ENCODE measurements at places on chromosomes 11 and 22.
A peak's percentile ranks its signal among the peaks of the same experiment; 100 is the strongest.

DNA sequence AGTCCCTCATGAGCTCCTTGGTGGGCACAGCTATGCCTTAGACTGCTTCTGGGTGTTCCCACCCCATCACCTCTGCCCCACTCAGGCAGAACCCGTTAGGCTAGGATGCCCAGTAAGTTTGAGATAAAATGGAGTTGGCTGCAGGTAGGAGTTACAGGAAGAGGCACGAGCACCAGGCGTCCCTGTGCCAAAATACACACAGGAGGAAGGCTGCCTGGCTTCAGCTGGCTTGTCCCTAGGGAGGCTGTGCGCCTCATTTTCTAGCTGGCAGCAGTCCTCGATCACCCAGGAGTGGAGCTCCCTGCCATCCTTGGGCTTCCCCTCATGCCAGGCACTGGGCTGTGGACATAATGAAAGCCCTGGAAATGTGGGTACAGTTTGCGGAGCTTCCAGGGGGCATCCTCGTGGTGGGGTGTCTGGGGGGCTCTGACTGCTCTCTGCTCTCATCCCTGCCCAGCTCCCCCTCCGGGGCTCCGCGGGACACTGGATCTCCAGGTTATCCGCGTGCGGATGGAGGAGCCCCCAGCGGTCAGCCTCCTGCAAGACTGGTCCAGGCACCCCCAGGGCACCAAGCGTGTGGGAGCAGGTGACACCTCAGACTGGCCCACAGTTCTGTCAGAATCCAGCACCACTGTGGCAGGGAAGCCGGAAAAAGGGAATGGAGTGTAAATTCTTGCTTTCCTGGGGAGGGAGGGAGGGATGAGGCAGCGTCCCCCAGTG is 12.3 kb upstream of the MARK2 start:
- no peak for DNase-seq

GRCh38 chr11:93740031-93740729 is 1.1 kb downstream of the TAF1D start:
- DNase-seq = peak; percentile 41

DNA sequence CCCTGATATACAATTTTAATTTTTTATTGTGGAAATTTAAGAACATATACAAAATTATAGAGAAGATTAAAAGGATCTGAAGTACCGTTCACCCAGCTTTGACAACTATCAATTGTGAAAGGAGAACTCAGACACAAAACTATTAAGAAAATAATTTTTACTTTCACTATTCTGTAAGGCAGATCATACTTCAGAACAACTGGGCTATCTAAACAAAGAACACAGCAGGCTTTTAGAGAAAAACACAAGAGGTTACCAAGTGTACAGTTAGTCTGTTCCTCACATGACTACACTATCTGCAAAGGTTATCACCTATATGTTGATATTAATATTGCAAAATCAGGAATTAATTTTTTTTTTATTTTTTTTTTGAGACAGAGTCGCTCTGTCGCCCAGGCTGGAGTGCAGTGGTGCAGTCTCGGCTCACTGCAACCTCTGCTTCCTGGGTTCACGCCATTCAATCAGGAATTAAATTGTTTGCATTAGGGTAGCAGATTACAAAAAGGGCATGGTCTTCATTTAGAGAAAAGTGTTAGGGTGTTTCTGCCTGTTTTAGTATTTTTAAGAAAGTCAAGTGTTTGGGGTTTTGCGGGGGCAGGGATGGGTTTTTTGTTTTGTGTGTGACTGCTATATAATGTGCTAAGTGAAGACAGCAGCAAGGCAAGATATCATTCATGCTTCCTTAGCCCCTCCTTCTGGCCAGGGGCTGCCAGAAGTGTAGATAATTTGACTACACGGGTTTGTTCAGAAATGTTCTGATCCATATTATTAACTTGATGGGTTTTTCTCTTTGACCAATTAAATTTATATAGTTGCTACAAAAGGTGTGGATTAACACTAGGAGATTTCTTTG is 27.6 kb upstream of the SIK2 start:
- no peak for DNase-seq

DNA sequence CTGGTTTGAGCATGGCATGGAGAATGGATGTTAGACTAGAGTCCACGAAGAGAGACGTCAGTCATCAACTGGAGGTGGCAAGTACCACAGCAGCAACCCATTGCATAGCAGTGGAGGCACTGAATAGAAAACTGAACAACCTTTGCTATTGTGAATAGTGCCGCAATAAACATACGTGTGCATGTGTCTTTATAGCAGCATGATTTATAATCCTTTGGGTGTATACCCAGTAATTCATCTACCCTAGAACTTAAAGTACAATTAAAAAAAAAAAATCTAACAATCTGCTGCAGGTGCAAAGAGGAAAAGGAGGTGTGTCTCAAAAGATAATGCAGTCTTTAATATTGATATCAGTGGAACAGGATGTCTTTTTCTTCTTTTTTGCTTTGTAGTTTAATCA is 443.4 kb upstream of the ISX start:
- DNase-seq = no peak

DNA sequence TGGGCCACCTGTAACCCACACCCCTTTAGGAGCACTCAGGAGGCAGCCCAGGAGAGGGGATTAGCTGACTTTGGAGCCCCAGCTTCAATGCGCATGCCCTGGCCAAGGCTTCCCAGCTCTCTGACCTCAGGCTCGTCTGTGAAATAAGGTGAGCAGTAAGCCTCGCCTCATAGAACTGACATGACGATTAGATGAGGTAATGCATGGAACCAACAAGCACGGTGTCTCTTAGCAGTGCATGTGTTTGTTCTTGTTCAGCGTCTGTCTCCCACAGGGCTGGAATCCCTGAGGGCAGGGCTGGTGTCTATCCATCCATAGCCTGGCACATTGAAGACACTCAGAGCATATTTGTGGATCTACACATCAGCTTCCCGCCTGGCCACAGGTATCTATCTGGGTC is 415.4 kb downstream of the MN1 start:
- DNase-seq = no peak

DNA sequence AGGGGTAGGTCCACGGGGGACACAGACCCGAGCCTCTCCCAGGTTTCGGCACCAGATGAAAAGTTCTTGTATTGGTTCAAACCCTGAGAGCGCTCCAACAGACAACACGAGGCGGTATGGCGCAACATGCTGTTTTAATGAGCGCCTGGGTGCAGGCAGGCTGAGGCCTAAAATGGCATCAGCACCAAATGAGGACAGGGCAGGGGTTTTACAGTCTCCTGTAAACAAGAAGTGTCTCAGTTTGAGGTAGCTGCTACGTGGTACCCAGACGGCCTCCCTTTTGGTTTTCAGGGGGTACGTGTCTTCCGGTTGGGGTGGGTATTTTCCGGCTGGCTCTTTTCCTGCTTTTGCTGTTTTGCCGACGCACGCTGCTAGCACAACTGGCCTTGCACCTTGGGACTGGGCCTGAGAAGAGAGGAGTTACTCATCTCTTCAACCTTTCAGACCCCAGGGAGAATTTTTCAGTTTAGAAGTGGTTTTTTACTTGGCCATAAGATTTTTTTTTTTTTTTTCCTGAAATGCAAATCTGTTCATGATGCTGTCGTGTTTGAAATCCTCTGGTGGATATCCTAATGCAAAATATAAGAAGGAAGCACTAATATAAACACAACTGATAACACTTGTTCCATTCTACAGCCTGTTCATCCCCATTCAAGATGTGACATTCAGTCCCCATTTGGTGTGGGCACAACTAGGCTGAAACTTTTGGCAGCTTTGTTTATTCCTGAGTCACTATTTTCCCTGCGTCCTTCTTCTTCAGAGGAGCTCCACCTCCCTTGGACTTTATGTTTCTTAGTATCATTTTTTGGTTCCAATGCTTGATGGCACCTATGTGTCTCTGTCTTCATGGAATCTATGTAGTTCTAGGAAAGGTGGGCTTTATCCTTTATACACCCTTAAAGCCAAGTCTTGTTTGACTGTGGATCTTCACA is 6.5 kb downstream of the PPFIBP2 start:
- no peak for DNase-seq

DNA sequence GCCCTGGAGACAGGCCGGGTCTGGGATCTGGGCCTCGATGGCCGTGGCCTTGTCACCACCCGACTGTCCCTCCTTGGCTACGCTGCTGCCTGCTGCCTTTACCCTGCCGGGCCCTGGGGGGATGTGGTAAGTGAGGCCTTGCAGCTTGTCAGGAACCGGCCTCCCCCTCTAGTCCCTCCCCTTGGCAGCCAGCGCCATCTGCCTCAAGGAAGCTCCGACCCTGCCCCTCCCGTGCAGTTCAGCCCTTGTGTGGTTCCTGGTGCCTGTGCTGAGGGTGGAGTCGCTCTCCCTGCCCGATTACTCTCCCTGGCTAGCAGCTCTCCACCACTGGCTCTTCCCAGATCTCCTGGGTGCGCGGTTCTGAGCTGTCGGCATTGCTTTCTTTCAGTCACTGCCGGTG is 33.7 kb downstream of the CTTN start:
- no peak for DNase-seq

GRCh38 chr22:22210375-22210774 is 34.2 kb upstream of the VPREB1 start:
- DNase-seq = peak; percentile 62

GRCh38 chr22:43479962-43480361 is 68.1 kb downstream of the MPPED1 start:
- DNase-seq = no peak

GRCh38 chr22:19566279-19567156 is 42.3 kb upstream of the CLDN5 start:
- DNase-seq = no peak

DNA sequence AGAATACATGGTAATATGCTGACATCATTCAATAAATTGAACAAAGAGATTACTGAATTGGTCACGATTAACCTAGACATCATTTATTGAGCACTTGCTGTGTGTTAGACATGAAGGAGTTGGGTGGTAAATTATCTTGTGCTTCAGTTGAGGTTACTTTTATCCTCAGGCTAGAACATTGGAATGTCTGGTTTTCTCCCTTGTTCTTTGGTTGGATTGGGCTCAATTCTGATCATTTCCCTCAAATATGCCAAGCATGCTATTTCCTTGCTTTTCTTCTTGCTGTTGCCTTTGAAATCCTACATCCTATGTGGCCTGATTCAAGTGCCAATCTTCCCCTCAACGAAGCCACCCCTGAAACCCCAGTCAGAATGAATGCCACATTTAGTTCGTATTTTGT is 65.8 kb downstream of the DEUP1 start:
- no peak for DNase-seq

- no peak for DNase-seq
These were observed 66.2 kb downstream of the HIPK3 start for GRCh38 chr11:33323421-33323820.

DNA sequence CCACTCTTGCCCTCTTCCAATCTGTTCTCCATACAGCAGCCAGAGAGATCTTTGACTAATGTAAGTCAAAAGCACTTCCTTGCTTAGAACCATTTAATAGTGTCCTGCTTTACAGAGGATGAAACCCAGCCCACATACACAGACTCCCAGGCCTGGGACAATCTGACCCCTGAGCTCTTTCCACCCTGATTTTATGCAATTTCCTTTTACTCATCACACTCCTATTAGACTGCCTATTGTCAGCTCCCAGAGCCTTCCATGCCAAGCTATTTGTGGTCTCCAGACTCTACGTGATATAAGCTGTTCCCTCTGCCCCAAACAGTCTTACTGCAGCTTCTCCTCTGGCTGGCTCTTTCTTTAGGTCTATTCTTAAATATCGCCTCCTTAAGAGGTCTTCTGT is 28.1 kb downstream of the ME3 start:
- DNase-seq = no peak

DNA sequence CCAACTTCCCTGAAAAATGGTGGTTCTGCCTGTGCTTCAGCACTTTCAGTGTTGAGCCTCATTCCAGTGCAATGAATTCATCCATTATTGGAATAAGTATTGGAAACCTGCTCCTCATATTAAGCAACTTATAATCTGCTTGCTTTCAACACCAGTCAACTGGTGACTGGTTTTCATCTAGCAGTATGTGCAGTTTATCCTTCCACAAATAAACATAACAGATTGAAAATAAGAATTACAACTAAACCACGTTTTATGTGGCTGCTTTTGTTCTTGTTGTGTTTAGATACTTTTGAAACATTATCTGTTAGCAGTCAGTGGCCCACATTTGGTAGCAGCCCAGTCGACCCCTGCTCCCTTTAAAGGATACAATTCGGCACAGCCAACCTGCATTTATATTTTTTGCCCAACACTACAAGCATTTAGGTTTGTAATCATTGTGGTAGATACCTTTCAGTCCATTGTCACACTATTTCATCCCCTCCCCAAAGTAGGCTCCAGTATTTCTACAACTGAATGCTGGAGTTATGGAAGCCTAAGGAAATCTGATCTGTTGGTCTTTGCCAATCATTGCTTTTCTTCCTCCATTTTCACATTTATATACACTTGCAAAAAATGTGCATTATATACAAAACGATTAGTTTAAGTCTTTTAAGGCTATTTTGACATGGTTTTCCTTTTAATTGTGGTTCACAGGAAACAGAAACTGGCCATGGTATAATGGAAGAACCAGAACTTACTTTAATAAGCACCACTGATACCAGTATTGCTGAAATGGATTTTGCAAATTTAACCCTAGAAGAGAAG is 13.1 kb downstream of the TAF1D start:
- no peak for DNase-seq

- no peak for DNase-seq
These were observed 120.5 kb downstream of the PGR start for GRCh38 chr11:101008961-101009689.

DNA sequence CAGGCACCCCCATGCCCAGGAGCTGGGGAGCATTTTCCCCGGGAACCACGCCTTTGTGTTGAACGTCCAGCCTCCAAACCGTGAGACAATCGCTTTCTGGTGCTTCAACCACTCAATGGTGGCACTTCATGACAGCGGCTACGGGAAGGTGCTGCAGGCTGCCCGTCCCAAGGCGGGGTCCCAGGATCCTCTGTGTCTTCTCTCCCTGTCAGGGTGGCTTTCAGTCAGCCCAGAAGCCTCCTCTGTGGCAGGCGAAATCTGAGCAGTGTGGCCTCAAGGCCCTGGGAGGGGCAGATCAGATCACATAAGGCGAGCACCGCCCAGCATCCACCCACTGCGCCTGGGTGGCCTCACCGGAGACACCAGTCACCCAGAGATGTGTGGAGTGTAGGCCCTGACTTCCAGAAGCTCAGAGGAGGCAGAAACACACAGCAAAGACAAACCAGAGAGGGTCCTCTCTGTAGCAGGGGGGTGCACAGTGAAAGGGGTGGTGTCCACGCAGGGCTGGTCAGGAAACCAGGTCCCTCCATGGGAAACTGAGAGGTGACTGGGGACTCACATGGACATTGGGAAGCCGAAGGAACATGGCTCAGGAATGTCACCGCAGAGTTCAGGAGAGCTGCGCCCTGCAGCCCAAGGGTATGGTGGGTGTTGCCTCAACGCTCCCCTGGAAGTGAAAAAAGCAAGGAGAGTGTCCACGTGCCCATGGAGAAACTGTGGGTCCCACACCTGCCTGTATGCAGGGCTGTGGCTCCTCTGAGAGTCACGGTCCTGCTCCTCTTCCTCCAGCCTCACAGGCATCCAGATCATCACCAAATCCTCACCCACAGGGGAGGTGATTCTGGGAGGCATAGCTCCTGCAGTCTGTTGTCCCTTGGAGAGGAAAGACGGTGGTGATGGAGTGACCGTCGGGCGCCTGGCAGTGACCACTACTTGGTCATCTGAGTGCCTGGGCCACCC is 1420.7 kb downstream of the TBC1D22A start:
- no peak for DNase-seq

- DNase-seq = no peak
These were observed 2.6 kb downstream of the PDE3B start for GRCh38 chr11:14645985-14646900.

Data from stimulated activated CD4-positive, alpha-beta T cell treated with anti-CD3 and anti-CD28 coated beads, Interleukin-12 subunit alpha, Interleukin-12 subunit beta, amount 100 ng/mL, for 48 hours (primary cell).